ENCODE measurements at places on chromosomes 4 and X. TPM values are rescaled to one million over a fixed set of nuclear protein-coding genes. Genes with fewer than 3 reads are reported as not detected.

DNA sequence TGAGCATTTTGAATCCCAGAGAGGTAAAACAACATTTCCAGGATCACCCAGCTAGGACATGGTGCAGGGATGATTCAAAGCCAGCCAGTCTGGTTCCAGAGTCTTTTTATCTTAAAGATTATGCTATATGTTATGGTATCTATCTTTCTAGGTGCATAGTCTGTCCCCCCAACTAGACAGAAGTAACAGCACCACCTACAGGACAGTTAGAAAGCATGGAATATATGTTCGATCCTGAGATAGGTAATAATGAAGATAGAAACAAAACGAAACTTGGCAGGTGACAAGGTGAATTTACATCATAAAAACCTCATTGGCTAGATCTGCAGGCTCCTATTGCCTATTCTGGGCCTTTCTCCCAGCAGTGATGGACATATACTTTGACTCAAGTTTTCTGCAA lies 723.2 kb downstream of the SMARCA1 start:
- DNase-seq: no peak

DNA sequence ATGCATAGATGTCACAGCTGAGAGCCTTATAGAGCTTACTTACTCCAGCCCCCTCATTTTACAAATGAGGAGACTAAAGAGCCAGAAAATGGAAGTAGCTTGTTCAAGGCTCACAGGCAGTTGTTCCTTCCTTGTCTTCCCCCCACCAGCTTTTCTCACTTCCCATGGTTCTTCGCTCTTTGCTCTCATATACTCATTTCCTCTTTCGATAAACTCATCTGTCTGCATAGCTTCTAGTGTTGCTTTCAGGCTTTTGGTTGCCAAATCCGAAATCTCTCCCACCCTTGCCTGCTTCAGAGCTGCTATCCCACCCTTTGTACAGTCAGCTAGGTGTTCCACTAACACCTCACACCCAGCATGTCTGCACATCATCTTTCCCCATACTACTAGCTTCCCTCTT lies 25.0 kb upstream of the GJB1 start:
- DNase-seq: no peak

- no peak for DNase-seq
These were observed 14.5 kb upstream of the GTPBP6 start for GRCh38 chrX:332916-333610.

DNA sequence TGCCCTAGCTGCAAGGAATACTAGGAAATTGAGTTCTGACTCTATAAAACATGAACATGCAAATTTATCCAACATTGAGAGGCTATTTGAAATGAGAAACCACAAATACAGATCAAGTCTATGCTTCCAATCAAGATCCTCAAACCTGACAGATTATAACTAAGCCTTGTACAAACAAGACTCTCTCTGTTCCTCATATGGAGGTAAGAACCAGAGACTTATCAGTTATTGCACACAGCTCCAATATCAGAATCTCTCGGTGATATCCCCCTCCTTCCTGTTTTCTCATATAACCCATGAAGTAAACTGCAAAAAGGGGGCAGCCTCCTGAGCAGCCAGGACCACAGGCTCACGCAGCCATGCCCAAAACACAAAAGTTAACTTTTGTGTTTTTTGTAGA lies 36.5 kb downstream of the FBXW7 start:
- DNase-seq: no peak

- no peak for DNase-seq
These were observed 337.0 kb upstream of the MAGEB16 start for GRCh38 chrX:35461164-35461563.

DNA sequence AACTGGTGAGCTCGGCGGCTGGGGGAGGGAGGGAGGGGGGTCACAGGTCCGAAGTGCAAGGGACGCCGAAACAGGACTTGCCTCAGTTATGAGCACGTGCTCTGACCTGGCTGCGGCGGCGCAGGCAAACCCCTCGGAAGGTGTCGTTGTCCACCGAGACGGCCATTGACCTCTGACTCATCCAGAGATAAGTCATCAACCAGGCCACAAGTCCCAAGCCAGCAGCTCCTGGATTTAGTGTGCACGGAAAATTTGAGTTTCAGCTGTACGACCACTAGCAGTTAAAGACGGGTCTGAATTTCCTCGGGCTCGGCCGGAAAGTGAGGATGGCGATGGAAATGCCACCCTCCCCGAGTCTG lies 674 bp downstream of the SH3D19 start:
- no peak for DNase-seq

- no peak for DNase-seq
These were observed 78.3 kb upstream of the IL2 start for GRCh38 chr4:122534776-122535175.

DNA sequence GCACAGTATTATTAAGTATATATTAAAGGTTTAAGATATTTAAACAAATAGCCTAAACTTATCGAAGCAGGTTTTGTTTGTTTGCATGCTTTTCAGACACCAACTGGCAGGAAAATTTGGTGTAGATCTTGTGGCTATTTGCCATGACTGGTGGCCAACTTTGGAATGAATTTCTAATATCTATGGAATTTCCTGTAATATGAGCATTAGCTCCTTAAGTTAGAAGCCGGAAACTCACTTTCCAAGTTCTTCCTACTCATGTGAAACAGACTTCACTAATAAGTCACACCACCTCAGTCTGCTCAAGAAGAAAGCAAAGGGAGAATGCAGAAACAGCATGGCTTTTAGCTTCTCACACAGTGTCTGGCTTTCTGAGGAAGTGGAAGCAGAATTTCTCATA lies 563.9 kb downstream of the GRXCR1 start:
- no peak for DNase-seq

- no peak for DNase-seq
These were observed 287.6 kb downstream of the PAPSS1 start for GRCh38 chr4:107432451-107432850.

- DNase-seq: no peak
These were observed 1.1 kb downstream of the GAB1 start for GRCh38 chr4:143337600-143338287.

DNA sequence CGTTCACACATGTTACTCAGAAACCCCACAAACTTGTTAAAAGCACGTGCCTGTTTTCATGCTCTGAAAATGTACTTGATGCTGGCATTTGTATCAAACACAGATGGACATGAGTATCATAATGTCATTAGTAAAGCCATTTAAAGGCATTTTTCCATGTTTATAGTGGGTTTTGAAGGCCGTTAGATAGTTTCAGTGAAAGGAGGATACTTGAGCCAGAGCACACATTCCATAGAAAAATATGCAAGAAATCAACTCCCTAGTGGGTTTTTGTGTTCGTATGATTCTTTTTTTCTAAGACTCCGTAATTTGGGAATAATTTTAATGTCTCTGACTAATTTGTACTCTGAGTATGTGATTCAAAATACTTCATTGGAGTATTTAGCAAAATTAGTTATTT lies 216.2 kb upstream of the BMP3 start:
- no peak for DNase-seq

GRCh38 chrX:70087857-70088630 lies 25.8 kb downstream of the OTUD6A start:
- DNase-seq: no peak

DNA sequence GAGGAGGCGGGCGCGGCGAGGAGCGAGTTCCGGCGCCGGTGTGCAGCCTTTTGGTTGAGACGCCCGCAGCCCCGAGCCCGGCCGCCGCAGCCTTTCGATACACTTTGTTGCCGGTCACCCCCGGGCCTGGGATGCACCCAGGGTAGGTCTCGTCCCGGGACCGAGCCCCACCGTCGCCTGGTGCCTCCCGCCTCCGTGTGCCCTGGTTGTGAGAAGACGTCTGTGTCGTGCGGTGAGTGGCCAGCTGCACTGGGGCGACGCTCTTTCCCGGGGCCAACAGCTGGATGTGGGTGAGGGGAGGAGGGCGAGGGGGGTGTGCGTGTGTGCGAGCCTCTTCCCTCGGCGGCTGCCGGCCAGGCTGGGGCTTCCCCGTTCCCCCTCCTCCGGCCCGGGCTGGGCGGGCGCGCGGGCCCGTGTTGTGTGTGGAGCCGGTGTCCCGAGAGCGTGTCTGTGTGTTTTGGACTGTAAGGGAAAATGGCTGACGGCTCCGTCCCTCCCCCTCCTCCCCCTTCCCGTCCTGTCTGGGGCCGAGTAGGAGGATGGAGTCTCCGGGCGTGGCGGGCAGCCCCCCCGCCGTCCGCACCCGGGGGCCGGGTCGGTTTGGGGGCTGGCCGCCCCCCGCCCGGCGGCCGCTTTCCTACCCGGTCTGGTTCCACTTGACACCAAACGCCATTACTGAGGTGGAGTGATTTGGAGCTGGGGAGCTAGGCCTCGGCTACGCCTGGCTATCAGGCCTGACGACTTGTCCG lies 807 bp downstream of the USP9X start:
- DNase-seq: peak; percentile 32

DNA sequence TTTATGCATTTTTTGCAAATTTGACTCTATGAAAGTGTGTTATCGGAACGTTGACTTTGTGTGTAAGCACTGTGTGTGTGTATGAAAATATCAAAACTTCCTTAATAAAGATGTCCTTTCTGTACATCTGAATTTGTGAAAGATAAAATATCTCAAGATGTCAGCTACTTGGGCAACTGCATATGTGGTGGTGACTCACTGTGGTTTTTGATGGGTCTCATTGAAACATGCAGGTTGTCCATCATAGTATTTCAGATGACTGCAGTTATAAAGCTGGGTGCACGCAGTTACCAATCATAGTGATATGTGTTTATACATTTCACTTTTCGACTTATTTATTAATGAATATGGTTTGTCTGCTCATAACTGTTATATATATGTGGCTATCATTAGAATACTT lies 19.7 kb upstream of the BBS12 start:
- no peak for DNase-seq

- DNase-seq: no peak
These were observed 193.0 kb downstream of the TRIML1 start for GRCh38 chr4:188332265-188332664.

DNA sequence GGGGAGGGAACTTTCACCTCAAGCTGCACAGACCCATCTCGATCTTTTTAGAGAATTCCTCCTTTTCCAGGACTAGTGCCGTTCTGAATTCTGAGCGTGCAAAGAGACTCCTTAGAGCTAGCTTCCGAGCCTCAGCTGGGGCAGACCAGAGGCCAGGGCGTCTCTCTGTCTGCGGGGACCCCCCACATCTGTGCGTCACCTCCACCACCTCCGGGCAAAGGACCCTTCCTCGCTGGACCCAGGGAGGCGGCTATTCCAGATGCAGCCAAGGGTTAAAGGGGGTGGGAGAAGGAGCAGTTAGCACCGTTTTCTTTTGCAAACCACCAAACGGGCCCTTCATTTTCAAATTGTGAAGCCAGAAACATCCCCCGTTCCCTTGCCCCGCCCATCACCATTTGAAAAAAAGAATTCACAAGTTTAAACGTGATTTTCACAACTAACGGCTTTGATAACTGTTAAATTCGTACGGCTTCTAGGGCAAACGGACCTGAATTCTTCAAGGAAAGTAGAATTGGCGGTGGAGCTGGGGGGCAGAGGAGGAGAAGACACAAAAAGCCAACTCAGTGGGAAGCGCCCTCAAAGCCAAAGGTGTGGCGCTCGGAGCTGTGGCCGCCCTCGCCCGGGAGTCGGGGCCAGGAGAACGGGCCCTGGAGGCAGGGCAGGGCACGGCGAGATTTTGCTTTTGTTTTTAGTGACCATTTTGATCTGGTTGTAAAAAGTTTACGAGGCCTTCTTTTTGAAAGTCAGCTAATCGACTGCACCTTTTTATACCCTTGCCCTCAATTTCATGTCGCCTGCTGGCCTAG lies 3.3 kb upstream of the PDGFRA start:
- DNase-seq: no peak

DNA sequence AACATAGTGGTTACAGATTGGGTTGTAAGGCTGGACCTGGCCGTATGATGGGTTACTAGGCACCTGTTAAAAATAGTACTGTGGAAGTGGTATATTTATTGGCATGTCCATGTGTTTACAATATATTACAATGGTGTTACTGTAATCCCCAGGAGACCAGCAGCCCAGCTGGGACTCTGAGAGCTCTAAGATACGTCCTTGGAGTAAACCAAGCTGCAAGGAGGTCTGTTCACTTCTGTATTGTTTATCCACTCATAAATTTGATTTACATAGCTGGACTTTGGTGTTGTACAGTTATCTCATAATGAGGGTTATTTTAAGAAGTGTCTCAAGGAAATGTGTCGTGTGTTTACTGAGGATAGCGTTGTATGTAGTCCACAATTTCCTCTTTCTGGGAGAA lies 93.8 kb downstream of the TBL1X start:
- DNase-seq: no peak

DNA sequence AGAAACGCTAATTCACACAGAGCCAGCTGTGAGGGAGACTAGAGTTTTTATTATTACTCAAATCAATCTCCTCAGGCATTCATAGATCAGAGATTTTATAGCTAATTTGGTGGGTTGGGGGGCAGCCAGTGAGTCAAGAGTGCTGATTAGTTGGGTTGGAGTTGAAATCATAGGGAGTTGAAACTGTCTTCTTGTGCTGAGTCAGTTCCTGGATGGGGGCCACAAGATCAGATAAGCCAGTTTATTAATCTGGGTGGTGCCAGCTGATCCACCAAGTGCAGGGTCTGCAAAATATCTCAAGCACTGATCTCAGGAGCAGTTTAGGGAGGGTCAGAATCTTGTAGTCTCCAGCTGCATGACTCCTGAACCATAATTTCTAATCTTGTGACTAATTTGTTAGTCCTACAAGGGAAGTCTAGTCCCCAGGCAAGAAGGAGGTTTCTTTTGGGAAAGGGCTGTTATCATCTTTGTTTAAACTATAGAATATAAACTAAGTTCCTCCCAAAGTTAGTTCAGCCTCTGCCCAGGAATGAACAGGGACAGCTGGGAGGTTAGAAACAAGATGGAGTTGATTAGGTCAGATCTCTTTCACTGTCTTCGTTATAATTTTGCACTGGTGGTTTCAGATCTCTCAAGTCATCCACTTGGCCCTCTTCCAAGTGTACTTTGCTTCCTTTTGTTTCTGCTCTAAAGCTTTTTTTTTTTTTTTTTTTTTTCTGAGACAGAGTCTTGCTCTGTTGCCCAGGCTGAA lies 5.4 kb upstream of the NAA11 start:
- no peak for DNase-seq

- no peak for DNase-seq
These were observed 579 bp downstream of the ABCD1 start for GRCh38 chrX:153725039-153725831.

- no peak for DNase-seq
These were observed 31.8 kb downstream of the SH3TC1 start for GRCh38 chr4:8230891-8231290.

TIGD4 gene
- polyA plus RNA-seq: 0.29 TPM

VEGFD gene
- not detected for polyA plus RNA-seq

RNF150 gene
- not detected for polyA plus RNA-seq

BMPR1B gene
- polyA plus RNA-seq: 0.14 TPM

UGT2B11 gene
- polyA plus RNA-seq: not detected

FHDC1 gene
- not detected for polyA plus RNA-seq

ARSJ gene
- polyA plus RNA-seq: 0.37 TPM

AADAT gene
- not detected for polyA plus RNA-seq

BEX3 gene
- 33.7 TPM for polyA plus RNA-seq

MAGEA2 gene
- polyA plus RNA-seq: not detected

Measured in CD8-positive, alpha-beta memory T cell (primary cell).